ENCODE measurements at places on chromosomes 2 and 18.

GRCh38 chr2:102780467-102780866 lies 18.6 kb downstream of the TMEM182 start:
- no peak for DNase-seq

DNA sequence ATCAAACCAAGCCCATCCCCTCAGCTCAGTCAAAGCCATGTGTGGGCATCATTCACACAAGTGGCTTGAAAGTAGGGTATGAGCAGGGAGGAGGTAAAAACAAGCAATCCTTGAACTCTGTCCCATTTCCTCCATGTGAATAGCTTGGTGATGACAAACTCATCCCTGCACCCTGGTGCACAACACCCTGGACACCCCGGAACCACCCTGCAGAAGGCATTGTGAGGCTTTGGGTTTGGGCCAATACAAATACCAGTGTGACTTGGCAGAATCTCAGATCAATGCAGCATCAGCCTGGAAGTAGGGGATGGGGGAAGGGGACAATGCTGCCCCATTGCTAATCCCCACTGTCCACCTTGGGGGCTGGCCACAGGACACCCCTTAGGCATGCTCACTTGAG lies 28.6 kb downstream of the TGFA start:
- no peak for DNase-seq

- no peak for DNase-seq
Observed at GRCh38 chr2:196225213-196225612, 53.8 kb upstream of the STK17B start.

GRCh38 chr2:105320651-105321215 lies 8.8 kb downstream of the TGFBRAP1 start:
- no peak for DNase-seq

- DNase-seq, result no peak
Observed at GRCh38 chr2:54669677-54670484, 53.6 kb upstream of the EML6 start.

GRCh38 chr2:8624855-8625398 lies 56.9 kb upstream of the ID2 start:
- DNase-seq, result no peak

- no peak for DNase-seq
Observed at GRCh38 chr2:129071531-129071930, 752.9 kb upstream of the HS6ST1 start.

- no peak for DNase-seq
Observed at GRCh38 chr18:22604986-22605421, 187.3 kb upstream of the CTAGE1 start.

DNA sequence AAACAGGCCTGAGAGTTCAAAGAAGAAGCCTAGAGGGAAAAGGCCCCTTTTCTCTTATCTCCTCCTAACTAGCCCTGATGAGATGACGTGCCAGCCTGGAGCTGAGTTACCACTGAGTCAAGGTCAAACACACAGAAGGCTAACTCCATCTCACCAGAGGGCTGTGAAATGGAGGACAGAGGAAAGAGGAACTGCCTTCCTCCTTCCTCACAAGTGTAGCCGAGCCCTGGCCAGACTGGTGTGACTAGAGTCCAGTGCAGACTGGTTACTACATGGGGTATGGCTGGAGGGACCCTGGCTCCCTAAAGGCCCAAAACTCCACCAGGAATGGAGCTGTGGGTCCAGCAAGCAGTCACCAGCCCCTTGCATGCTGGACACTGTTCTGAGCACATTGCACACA lies 35.7 kb upstream of the GYPC start:
- DNase-seq, result no peak

- no peak for DNase-seq
Observed at GRCh38 chr2:165804719-165805118, 10.7 kb upstream of the GALNT3 start.

DNA sequence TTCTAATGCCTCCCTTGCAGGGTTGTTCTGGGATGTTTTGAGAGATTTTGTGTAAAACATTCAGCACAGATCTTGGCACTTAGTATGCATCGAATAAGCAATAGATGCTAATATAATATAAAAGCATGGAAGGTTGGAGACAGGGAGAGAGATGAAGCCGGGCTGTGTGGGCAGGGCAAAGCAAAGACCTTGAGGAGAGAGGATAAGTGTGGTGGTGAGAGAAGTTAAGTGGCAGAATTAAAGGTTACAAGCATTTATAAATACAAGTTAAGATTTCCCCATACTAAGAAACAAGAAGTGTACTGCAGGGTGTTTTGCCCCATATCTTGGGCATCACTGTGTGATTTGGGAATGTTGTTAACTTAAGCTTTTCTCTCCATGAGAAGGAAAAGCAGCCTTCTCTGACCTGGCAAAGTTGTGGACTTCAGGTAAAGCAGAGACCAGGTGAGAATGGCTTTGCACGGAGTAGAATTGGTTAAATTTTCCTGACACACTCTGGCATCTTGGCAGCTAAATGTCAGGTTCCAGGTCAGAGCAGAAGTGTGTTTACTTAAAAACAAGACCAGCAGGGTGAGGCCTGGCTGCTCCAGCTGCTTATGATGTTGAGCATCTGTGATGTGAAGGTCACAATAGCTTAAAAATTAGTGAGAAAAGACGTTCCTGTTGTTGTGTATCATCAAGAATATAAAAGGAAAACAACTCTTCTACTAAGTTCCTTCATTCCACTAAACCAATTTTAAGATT lies 288.5 kb upstream of the HNMT start:
- no peak for DNase-seq

- DNase-seq, result no peak
Observed at GRCh38 chr18:48316177-48316576, 93.0 kb downstream of the ZBTB7C start.

GRCh38 chr2:47007223-47007825 lies 91.7 kb upstream of the MCFD2 start:
- no peak for DNase-seq

- no peak for DNase-seq
Observed at GRCh38 chr2:238584617-238585016, 157.9 kb downstream of the ASB1 start.

DNA sequence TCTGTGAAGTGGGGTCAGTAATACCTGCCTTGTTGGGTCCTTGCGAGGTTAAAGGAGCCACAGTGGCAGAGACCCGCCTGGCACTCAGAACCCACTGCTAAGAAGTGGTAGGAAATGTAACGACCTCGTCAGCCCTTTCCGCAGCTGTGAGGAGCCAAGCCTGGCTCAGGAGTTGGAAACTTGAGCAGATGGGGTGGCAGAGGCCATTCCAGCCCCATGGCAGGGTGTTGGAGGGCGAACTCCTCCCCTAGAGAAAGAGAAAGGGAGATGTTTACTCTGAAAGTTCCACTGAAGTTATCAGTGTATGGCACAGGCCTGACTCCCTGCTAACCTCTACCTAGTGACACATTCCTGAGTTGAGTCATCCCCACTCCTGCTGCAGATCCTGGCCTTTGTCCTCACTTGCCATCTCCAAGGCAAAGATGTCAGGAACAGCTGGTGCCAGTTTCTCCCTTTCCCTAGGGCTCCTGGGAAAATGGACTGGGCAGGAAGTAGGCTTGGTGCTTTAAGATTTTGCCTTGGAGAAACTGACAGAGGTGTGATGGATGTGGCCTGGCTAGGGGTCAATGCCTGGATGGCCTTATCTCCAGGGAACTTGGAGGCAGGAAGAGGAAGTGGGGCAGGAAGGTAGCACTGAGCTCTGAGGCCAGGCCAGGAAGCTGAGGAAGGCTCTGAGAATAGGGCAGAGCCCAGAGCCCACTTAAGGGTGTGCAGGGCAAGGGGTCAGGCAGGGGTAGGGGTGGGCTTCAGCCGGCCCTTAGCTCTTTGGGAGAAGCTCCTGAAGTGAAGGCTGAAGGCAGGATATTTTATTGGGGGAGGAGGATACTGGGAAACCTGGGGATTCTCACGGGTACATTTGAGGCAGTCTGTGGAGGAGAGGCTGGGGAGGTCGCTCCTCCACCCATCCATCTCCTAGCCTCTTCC lies 888 bp downstream of the VAMP5 start:
- no peak for DNase-seq

DNA sequence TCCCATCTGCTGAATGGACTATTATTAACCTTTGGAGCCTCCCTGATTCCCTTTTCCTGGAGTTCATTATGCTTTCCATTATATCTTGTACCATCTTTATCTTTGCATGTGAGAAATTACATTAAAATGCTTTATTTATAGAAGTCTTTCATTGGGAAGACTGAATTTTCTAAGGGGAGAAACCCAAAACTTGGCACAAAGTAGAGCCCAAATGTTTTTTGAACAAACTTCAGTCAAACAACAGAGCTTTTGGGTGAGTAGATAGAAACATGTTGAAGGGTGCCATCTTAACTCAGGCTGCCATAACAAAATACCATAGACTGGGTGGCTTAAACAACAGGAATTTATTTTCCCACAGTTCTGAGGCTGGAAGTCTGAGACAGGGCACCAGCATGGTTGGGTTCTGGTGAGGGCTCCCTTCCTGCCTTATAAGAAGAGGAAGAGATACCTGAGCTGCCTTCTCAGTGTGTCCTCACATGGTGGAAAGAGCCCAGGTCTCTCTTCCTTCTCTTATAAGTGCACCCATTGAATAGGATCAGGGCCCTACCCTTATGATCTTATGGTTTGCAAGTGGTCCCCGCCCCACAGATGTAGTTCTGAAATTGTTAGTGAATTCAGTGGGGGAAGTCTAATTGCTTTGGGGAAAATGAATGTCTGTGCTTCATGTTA lies 19.2 kb downstream of the RALB start:
- DNase-seq, result no peak

DNA sequence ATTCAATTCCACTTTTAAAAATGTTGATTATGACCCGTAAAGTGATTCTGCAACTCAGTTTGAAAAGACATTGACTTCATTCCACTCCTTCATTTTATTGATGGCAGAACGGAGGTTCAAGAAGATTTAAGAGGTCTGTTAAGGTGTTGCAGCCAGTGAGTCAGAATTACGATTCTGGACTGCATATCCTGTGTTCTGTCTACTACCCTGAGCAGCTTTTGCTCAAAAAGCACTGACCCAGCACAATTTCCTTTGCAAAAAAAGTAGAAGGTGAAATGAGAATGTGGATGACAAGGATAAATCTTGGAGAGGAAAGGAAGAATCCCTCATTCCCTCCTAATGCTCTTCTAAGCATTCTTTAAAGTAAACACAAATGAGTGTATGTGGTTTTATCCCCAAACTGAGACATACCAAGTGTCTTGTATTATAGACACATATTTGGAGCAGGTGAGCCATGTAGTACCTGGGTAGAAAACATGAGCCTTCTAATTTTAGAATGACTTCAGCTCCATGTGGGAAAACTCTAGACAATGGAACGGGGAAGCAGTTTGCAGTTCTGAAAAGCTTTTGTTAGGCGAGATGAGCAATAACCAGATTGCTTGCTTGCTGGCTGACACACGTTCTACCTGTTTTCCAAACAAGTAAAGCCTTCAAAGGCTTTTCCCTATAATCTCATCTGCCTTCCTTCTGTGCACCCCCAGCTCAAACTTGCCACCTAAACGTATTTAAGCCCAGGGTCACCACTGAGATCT lies 44.7 kb downstream of the TGFA start:
- no peak for DNase-seq

DNA sequence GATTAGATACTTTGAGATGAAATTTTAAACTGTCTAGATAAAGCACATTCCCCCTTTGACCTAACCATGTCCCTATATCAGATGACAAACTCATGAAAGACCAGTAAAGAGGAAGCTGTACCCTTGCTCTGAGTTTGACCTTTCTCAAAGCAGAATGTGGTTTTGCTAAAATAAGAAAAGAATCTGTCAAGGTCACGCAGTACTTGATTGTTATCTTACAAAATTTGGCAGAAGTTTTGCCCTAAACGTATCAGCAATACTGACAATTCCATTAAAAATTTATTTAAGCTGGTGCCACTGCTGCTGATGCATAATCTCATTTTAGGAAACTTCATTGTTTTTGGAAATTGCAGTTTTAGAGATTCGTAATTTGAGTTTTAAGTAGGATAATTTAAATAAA lies 31.2 kb upstream of the GALM start:
- DNase-seq, result no peak

- no peak for DNase-seq
Observed at GRCh38 chr2:159230145-159230877, 56.2 kb downstream of the WDSUB1 start.

- DNase-seq, result no peak
Observed at GRCh38 chr2:29010946-29011345, 29.8 kb downstream of the TOGARAM2 start.

DNA sequence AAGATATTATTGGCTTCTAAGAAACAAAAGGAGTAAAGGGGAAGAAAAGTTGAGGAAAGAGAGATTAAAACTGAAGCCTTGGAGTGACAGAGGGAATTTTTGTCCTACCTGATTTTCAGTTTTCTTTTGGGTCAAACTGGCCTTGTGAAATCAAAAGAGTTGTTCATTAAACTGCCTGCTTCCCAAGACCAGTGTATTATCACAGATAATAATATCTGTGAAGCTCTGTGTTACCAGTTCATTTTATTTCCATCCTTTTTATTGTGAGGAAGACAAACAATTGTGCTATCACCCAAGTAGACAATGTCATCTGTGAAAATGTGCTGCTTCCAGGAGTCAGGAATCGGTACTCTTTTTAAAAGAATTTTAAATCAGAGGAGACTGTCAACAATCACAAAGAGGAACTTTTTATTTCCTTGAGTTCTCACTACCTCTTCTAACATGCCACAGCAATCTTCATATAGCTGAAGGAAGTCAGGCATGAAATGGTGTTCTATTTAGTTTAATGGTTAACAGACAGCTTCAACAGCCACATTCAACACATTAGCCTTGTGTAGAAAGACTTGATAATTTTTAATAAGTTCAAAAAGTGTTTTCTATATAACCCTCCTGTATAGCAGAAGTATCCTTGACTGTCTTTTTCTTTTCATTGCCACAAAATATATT lies 554.8 kb downstream of the PIK3C3 start:
- no peak for DNase-seq

- DNase-seq, result no peak
Observed at GRCh38 chr2:240568678-240569522, 616 bp downstream of the RNPEPL1 start.

DNA sequence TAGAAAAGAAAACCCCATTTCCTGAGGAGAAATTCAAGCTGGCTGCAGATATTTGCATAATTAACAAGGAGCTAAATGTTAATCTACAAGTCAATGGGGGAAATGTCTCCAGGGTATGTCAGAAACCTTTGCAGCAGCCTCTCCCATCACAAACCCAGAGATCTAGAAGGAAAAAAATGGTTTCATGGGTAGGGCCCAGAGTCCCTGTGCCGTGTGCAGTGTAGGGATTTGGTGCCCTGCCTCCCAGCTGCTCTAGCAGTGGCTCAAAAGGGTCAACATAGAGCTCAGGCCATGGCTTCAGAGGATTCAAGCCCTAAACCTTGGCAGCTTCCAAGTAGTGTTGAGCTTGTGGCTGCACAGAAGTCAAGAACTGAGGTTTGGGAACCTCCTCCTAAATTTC lies 290.2 kb upstream of the TMEFF2 start:
- no peak for DNase-seq
